Activated CD8-positive, alpha-beta memory T cell treated with anti-CD3 and anti-CD28 coated beads for 24 hours (primary cell): ENCODE measurements at places on chromosomes 6 and 20.

DNA sequence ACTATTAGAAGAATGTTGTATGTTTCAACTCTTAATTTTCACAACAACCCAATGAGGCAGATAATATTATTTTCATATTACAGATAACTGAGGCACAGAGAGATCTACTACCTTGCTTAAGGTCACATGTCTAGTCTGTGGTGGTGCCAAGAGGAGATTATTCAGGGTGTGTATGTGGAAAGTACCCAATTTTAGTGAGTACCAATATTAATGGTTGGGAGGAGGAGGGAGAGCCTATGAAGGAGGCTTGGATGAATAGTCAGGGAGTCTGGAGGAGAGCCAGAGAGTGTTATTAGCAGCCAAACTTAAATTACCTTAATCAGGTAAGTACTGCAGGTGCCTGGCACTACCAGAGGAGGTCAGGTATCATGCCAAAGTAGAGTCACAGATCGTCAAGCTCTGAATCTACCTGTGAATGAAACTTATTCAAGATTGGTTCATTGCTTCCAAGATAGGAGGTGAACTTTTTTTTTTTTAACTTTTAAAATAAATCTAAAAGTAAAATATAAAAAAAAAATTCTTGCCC is 10.9 kb upstream of the CALHM6 start:
- DNase-seq, result no peak

GRCh38 chr6:22883061-22883717 is 313.8 kb downstream of the HDGFL1 start:
- no peak for DNase-seq

DNA sequence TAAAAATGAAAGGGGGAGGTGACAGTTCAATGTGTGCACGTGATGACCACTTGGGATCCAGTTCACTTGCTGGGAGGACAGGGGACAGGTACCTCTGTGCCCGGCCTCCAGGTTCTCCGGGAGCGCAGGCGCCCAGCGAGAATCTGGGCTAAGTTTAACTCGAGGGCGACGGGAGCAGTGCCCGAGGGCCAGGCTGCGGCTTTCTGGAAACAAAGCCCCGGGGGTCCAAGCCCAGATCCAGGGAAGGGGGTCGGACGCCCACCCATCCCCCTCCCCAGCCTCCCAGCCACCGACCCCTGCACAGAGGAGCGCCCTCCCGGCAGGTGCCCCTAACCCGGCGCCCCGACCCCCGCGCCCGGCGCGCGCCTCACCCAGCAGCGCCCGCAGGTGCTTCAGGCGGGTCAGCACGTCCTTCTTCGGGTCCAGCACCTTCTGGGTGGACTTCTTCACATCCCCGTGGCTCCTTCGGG is 405 bp downstream of the RALGAPA2 start:
- no peak for DNase-seq

DNA sequence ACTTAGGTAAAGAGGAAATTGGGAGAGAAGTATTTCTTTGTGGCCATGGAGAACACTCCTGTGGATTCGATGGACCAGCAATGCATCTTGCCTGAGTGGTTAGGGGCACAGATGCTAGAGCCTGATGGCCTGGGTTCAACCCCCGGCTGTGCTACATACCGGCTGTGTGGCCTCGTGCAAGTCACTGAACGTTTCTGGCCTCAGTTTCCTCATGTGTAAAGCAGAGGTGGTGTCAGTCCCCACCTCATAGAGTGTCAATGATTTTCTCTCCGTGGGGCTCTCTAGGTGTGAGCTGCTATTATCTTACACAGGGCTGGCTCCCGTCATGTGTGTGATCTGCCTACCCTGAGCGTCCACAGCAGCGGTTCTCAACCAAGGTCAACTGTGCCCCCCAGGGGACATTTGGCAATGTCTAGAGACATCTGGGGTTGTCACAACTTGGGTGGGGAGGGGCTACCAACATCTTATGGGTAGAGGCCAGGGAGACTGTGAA is 50.0 kb upstream of the PTPN1 start:
- DNase-seq, result no peak

GRCh38 chr6:4550227-4550597 is 226.0 kb upstream of the CDYL start:
- DNase-seq, result no peak

GRCh38 chr20:37670351-37670791 is 23.5 kb upstream of the CTNNBL1 start:
- DNase-seq, result no peak

DNA sequence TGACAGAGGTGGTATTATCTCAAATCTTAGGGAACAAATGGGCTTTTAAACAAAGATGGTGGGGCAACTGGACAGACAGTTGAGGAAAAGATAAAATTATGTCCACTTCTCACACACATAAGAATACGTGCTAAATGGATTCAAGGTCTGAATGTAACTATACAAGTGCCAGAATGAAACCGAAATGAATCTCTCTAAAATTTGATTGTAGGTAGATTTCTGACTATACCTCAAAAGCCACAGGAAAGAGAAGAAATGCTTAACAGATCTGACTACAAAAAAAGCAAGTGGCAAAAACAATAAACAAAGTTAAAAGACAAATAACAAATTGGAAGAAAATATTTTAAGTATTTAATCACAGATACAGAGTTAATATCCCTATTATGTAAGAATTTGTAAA is 182.7 kb upstream of the OLIG3 start:
- no peak for DNase-seq

GRCh38 chr6:135434991-135435390 is 62.5 kb downstream of the AHI1 start:
- DNase-seq, result no peak

DNA sequence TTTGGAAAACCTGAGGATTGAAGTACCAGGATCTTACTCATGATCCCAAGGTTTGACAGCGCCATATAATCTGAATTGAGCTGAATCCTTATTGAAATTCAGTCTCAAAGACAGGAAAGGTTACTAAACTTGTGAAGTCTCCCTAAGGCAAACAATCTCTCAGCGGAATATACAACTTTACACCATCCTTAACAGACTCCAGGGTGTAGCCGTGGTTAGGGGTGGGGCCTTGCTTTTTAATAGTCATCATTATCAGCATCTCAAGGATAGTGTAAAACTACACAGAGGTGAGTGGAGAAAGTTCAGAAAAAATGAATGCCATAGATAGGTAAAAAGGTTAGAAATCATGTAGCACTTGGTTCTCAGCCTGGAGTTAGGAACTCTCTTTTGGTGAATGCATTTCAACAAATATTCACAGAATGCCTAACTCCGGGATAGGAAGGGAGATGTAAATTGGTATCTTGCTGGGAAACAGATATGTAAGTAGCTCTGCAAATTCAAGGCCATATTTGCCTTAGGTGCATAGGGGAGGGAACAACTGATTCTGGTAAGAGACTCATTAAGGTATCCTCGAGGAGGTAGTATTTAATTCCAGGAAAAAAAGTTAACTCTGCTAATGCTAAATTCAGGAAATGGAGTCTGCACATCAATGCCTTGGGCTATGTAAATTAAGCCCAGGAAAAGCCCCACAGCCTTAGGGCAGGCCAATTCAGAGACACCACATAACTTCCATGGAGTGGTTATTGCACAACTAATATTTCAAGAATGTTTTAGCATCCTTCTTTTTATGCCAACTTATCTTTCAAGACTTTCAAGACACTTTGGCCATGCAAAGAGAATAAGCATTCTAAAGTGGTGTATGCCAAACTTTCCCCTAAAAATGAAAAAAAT is 61.6 kb downstream of the SNAP25 start:
- no peak for DNase-seq
